ENCODE measurements at places on chromosomes 6 and 20.

GRCh38 chr6:166778776-166779175 lies 151.7 kb upstream of the RPS6KA2 start:
- no peak for DNase-seq

DNA sequence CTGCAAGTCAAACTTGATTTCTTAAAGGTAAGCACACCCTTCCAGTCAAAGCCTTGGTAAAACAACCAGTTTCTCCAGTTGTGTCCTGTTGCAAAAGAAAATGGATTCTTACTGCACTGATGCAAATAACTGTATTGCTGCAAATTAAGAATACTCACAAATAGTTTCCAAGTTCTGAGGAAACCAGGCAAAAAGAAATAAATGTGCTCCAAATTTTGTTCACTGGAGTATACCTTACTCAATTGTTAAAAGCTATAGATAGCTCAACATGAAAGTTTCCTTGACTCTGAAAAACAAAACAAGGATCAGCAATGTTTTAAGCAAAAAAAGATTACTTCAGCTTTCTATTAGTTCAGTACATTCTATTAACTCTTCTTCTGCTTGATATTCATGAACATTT lies 75.2 kb downstream of the SLC16A10 start:
- no peak for DNase-seq

DNA sequence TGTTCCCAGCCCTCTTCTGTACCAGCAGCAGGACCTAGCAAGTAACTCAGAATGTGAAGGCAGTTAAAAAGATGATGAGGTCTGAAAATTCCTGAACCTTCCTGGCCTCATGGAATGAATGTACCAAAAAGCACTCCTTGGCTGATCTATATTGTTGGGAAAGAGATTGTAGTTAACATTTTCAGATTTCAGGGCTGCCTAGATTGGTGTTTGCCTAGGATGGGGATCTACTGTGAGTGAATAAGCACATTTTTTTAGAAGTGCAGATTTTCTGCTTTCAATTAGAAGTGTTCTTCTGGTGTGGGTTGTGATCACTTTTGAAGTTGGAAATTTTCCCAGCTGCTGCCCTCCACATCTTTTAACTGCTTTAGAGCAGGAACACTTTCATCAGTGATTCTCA lies 6.2 kb downstream of the MYLIP start:
- no peak for DNase-seq

GRCh38 chr6:89351671-89352277 lies 748 bp downstream of the UBE2J1 start:
- no peak for DNase-seq

DNA sequence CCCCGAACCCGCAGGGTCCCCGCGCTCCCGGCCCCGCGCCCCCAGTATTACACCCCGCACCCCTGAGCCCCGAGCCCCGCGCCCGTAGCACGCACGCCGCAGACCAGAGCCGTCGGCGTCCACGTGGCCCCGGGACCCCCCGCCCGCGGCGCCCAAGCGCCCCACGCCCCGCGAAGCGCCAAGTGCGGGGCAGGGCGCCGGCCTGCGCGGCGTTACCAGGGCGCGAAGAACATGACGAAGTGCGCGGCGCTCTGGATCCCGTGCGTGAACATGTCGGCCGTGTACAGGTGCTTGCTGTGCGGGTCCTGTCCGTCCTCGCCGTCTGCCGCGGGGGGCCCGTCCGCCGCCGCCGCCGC lies 312 bp downstream of the TXNDC5 start:
- DNase-seq = no peak

GRCh38 chr6:124978451-124979293 lies 16.4 kb downstream of the RNF217 start:
- DNase-seq = no peak

GRCh38 chr6:27752038-27752885 lies 159.9 kb downstream of the OR2B2 start:
- DNase-seq = no peak

GRCh38 chr6:36577301-36577700 lies 16.9 kb upstream of the SRSF3 start:
- no peak for DNase-seq

- no peak for DNase-seq
Observed at GRCh38 chr6:36120979-36121786, 9.1 kb upstream of the MAPK13 start.

GRCh38 chr20:53804920-53805894 lies 211.6 kb upstream of the ZNF217 start:
- no peak for DNase-seq

DNA sequence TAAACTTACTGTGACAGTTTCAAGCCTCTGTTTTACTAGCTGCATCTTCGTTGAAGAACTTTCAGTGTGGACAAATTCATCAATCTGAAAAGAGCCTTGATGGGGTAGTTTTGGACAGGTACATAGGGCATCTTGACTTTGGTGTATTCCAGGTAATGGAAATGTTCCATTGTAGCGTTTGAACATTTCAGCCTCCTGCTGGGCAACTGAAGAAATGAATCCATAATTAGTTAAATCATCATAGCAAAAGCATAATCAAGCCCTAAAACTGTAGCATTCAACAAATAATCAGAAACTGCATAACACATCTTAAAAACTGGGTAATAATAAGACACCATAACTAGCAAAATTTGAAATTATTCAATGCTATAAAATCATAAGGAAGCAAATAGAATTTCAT lies 86.2 kb downstream of the AHI1 start:
- DNase-seq = no peak

DNA sequence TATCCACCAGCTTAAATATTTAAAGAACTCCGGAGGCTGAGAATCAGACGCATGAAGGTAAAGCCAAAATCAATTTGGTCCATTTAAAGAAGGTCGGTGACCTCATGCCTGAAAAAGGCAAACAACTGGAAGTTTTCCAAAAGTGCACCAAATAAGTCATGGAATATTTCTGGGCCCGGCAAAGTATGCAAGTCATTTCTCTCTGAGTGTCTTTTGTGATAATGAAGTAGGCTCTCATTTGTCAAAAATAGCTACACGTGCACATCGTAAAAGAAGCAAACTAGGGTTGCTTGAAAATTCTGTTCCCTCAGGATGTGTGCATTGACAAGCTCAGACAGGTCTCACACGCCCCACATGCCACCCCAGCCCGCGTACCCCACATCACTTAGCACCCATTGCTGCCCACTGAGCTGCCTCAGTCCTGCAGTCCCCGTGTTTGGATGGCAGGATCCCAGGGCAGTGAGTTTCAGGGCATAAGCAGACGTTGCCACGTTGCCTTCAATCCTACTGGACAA lies 20.5 kb upstream of the PYGB start:
- no peak for DNase-seq

GRCh38 chr6:15401769-15402250 lies 155.9 kb downstream of the JARID2 start:
- no peak for DNase-seq

DNA sequence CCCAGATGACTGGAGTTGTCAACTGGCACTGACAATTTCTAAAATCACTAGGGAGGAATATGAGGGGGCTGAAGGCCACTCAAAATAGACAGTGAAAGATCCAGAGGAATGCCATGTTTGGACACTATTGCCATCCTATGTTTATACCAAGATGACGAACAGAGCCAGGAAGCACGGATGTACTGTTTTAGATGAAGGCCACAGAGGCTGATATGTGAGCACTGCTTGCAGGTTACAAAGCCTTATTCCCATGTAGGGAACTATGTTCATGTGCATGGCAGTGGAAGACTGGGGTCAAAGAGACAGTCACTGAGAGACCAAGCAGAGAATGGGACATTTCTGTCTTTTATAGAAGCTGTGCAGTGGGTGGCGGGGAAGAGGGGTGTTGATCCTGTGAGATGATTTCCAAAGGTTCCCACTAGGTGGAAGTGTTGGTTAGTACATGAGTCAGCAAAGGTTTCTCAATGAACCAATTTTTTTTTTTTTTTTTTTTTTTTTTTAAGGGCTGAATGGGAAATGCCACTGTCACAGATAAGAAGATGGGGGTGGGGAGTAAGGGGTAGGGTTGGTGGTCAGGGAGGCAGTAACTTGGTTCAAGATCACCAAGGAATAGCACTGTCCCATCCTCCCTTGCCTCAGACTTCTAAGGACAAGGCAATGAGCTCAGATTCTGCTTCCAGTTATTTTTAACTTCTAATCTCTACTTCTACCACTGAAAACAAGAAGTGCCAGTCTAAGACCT lies 46.7 kb upstream of the MOCS1 start:
- no peak for DNase-seq

DNA sequence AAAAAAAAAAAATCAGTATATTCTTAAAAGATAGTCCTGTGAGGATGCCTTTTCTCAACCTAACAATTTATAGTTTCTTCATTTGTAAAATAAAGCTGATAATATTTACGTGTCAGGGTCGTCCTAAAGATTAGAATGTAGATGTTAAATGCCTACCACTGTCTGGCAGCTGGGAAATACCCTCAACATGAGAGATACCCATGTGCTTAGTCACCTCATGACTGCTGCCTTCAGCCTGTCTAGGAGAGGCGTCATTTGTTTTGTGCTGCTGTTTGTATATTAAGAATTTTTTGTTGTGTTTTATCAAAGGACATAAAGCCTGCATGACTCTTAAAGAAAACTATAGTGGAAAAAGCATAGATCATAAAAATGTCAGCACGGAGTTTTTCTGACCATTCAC lies 9.5 kb downstream of the FAM120B start:
- no peak for DNase-seq

DNA sequence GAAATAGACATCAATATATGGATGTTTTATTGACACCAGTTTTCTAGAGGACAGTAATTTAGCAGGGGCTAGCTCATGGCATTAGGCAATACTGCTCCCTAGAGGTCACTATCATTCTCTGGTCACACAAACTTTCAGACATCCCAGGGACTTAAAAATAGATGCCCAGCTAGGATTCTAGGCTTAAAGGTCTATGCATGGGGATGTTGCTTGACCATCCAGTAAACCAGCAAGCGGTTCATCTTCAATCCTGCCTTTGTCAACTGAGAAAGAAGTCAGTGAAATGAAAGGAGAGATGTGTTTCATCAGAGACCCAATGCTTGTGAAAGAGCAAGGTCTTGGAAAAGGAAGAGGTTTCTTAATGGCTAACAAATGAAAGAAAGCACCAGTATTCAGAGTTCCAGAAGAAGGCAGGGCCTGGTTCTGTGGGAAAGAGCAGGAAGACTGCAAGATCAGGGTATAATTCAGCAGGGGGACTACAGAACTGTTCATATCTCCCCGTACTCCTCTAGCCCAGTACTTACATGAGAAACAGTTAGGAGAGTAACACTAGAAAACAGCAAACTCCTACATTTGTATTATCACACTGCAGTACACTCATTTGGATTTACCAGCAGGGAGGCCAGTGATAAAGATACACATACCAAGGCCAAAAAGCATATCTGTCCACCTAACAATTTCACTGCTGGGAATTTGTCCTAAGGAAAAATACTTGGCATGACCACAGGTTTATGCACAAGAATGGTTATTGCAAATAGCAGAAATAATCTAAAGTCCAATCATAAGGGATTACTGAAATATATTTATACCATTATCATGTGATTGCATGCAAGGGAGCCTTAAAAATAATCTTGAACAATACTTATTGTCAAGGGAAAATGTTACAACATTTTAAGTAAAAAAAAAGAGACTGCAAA lies 151.4 kb upstream of the LAMA2 start:
- no peak for DNase-seq

DNA sequence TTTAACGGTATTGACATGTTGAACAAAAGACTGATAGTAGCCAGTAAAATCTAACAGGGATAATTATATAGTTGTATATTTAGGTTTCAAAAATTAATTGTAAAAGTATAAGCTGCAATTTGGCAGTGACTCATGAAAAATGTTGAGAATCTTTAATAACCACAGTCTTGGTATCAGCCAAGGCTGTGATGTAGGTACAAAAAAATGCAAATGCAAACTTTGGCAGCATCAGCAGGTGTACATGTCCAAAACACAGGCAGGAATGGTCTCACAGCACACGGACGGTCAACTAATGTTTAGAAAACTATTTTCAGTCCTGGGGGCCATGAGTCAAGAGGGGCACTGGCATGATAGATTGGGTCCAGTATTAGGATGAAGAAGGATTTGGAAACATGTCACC lies 58.5 kb upstream of the BEND3 start:
- no peak for DNase-seq

- no peak for DNase-seq
Observed at GRCh38 chr6:88304520-88304919, 138.4 kb upstream of the CNR1 start.

DNA sequence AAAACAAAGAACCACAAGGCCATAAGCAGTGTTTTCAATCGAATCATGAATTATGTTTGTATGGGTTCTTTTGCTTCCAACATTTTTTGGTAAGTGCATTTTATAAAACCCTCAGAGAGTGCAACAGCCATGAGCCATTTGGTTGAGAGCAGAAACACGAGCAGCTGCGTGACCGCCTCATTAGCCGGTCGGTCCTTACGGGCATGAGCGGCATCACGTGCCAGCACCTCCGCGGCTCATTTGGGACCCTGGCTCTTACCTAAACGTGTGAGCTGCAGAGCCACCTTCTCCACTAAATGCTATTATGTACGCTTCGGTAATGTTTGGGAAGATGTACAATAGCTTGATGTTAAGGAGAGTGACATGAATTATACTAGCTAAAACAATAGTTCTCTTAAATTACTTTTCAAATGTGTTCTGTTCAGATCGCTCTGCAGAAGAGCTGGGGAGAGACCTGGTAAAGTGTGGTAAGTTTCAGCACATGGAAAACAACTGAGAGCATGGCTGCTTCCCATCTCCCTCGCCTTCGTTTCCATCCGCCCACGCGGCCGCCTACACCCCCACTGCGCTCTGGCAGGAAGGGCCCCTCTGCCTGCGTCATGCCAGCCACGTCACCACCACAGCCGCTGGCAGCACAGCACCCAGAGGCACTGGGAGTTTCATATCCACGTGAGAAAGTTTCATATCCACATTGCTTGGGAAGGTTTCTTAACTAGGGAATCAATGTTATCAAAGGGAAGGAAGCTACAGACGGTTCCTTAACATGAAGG lies 23.7 kb upstream of the PDE10A start:
- DNase-seq = no peak

DNA sequence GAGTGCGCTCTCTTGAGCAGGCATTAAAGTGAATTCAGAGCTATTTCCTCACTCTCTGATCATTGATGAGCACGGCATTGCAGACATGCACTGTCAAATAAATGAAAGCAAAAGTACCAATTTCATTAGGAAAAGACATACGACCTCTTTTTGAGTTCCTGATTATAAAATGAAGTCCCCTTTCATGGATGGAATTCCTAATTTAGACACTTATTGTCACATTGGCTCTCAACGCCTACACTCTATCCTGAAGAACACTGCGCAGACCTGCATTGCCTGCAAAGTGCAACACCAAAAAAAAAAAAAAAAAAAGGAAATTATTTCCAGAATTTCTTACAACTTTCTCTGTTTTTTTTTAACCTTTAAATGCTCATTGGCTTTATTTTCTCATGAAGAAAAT lies 1.6 kb downstream of the ADGRB3 start:
- DNase-seq = no peak
